ENCODE measurements at places on chromosomes 2 and 18. TPM values are rescaled to one million over a fixed set of nuclear protein-coding genes. Genes with fewer than 3 reads are reported as not detected.

DNER gene
- total RNA-seq: 1.9 TPM

- DNase-seq: no peak
Measured at GRCh38 chr2:76721226-76721625, 801.0 kb downstream of the LRRTM4 start.

GRCh38 chr2:215190588-215190987 is 52.2 kb upstream of the ABCA12 start:
- DNase-seq: no peak

FKBP1B gene
- total RNA-seq: 7.5 TPM

GRCh38 chr18:51522821-51523220 is 325.3 kb upstream of the MEX3C start:
- DNase-seq: no peak

CELF4 gene
- total RNA-seq: 0.14 TPM

- no peak for DNase-seq
Measured at GRCh38 chr2:164458792-164459191, 162.5 kb downstream of the GRB14 start.

Measured in transverse colon (tissue), 4 donors.